ENCODE measurements at places on chromosomes 7 and 10. TPM values are rescaled to one million over a fixed set of nuclear protein-coding genes. Genes with fewer than 3 reads are reported as not detected.

The MEOX2 gene
- 11.2 TPM for total RNA-seq

The RNF133 gene
- total RNA-seq: 0.50 TPM

The ELN gene
- 646 TPM for total RNA-seq

The GBX1 gene
- total RNA-seq: not detected

The FAM25A gene
- not detected for total RNA-seq

The FAM221A gene
- 8.3 TPM for total RNA-seq

The NOS3 gene
- 13.3 TPM for total RNA-seq

The TCF7L2 gene
- total RNA-seq: 20.8 TPM

The CYP2W1 gene
- total RNA-seq: not detected

The SPDYE2B gene
- not detected for total RNA-seq

The CPA4 gene
- not detected for total RNA-seq

The CFTR gene
- total RNA-seq: not detected

The MEST gene
- 3.3 TPM for total RNA-seq

The PLEKHA8 gene
- 11.6 TPM for total RNA-seq

The TAS2R41 gene
- 0.66 TPM for total RNA-seq

The MMD2 gene
- not detected for total RNA-seq

The TUBB8 gene
- not detected for total RNA-seq

The DPYSL4 gene
- 1.4 TPM for total RNA-seq

The INMT gene
- total RNA-seq: 192 TPM

The SRRM3 gene
- total RNA-seq: 3.3 TPM

The ANKRD1 gene
- total RNA-seq: 0.83 TPM

The ODAD2 gene
- total RNA-seq: 0.83 TPM

The CACNB2 gene
- 84.7 TPM for total RNA-seq

The HERPUD2 gene
- 35.5 TPM for total RNA-seq

The MOGAT3 gene
- total RNA-seq: 0.17 TPM

The TMEM178B gene
- total RNA-seq: 2.5 TPM

The UPK3B gene
- not detected for total RNA-seq

The PSD gene
- 94.0 TPM for total RNA-seq

The COBL gene
- 29.8 TPM for total RNA-seq

The MYPN gene
- 1.5 TPM for total RNA-seq

The TRAPPC14 gene
- total RNA-seq: 8.8 TPM

The GPR26 gene
- total RNA-seq: not detected

The STRIP2 gene
- total RNA-seq: 2.1 TPM

The ABCB4 gene
- 1.2 TPM for total RNA-seq

The LRRC17 gene
- total RNA-seq: 2.2 TPM

The HSPA14 gene
- 7.4 TPM for total RNA-seq

The PDE1C gene
- total RNA-seq: 13.3 TPM

The TACC2 gene
- total RNA-seq: 81.8 TPM

The NRAP gene
- not detected for total RNA-seq

The PLXDC2 gene
- 46.5 TPM for total RNA-seq

The CPA2 gene
- not detected for total RNA-seq

The ITIH5 gene
- total RNA-seq: 24.9 TPM

The KCNIP2 gene
- 0.75 TPM for total RNA-seq

The LMOD2 gene
- total RNA-seq: not detected

The TAS2R4 gene
- total RNA-seq: 1.3 TPM

The SLC26A3 gene
- 4.5 TPM for total RNA-seq

The NFE2L3 gene
- 1.5 TPM for total RNA-seq

The CDC14C gene
- total RNA-seq: not detected

The DNAH11 gene
- 8.7 TPM for total RNA-seq

Data from esophagus muscularis mucosa (tissue), 4 donors.